ENCODE measurements at places on chromosomes 13 and 19.

GRCh38 chr19:35524181-35524837 is 3.8 kb downstream of the SBSN start:
- DNase-seq, result no peak

GRCh38 chr13:20609145-20609544 is 42.2 kb downstream of the IFT88 start:
- DNase-seq, result no peak

- no peak for DNase-seq
These were observed 534 bp upstream of the HPN start for GRCh38 chr19:35040826-35041547.

GRCh38 chr19:49895566-49896297 is 955 bp downstream of the IL4I1 start:
- DNase-seq, result no peak
